ENCODE measurements at places on chromosomes 1 and 21. TPM values are rescaled to one million over a fixed set of nuclear protein-coding genes. Genes with fewer than 3 reads are reported as not detected.

- DNase-seq = no peak
These were observed 34.8 kb upstream of the HOOK1 start for GRCh38 chr1:59779949-59780348.

- no peak for DNase-seq
These were observed 197.5 kb upstream of the PTBP2 start for GRCh38 chr1:96524100-96524499.

- no peak for DNase-seq
These were observed 24.6 kb upstream of the RAP1GAP start for GRCh38 chr1:21693732-21694131.

DNA sequence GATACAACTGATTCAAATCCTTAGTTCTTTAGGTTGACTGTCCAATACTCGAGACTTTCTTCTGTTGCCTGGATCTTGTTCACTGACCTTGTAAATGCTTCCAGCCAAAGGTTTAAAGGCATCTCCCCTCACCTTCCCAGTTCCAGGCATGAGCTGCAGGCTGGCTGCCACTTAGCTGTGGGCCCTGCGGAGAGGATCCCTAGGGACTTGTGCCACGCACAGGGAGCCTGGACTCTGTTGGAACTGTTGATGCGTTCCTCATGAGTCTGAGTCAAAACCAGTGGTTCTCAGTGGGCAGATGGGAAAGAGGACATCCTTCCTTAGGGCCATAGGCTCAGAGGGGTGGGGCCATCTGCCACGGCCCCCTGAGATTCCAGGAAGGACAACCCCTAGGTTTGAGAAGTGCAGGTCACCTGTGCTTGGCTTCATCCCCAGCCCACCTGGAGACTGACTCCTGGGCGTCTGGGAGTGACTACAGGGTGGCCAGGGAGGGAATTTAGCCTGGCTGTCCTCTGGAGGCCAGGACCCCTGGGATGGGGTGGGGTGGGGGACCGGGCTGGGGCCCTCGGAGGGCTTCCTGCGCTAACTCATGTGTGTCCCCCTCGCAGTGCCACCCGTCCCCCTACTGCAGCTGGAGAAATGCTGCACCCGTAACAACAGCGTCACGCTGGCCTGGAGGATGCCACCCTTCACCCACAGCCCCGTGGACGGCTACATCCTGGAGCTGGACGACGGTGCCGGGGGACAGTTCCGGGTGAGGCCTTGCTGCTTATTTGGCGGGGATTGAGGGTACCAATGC is 37.6 kb upstream of the GNPAT start:
- no peak for DNase-seq

- no peak for DNase-seq
These were observed 1.3 kb upstream of the ZNF436 start for GRCh38 chr1:23370709-23371584.

DNA sequence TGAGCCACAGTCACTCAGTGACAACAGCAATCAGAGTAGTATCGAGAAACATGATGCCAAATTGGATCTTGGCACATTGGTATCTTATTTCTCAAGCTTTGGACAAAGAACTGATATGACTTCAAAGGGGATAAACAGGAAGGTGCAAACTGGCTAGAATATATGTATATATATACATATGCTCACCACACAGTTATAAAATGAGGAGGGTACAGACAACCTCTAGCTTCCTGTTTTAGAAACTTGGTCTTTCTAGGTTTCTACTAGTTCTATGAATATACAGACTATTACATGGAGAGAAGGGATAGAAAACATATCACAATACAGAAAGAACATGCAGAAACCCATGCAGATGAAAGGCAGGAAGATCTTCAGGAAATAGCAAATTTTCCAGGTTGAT is 292.1 kb upstream of the SNX7 start:
- no peak for DNase-seq

GRCh38 chr1:69570356-69570755 is 2.6 kb downstream of the LRRC7 start:
- DNase-seq = no peak

GRCh38 chr1:1622010-1622787 is 6.9 kb downstream of the MIB2 start:
- DNase-seq = peak; percentile 47

GRCh38 chr1:206808615-206809014 is 36.3 kb upstream of the IL10 start:
- no peak for DNase-seq

GRCh38 chr21:39441502-39442475 is 3.8 kb downstream of the LCA5L start:
- DNase-seq = no peak

- DNase-seq = no peak
These were observed 602 bp downstream of the SH3BGRL3 start for GRCh38 chr1:26280333-26281042.

DNA sequence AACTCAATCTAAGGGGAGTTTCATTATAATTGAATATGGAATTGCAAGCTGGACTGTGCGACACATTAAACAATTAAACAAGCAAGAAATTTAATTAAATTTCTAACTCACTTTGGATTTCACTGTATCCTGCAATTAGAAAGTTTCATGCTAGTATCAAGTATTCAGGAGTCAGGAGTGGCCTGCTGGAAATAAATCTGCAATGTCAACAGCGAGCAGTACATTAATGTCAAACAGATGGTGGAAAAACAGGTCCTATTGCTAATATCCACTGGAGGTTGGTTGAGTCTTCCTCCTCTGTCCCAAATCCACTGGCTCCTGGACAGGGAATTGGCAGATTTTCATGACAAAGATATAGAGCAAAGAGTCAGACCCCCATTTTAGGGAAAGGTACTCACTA is 237.1 kb downstream of the VAV3 start:
- no peak for DNase-seq

- no peak for DNase-seq
These were observed 44.5 kb upstream of the TRIM45 start for GRCh38 chr1:117166076-117166475.

GRCh38 chr1:14529475-14529874 is 69.0 kb upstream of the KAZN start:
- DNase-seq = no peak

GRIK1 gene
- not detected for polyA plus RNA-seq

SERPINC1 gene
- 0.18 TPM for polyA plus RNA-seq

PLXNA2 gene
- 7.3 TPM for polyA plus RNA-seq

ATP6V1G3 gene
- polyA plus RNA-seq = not detected

GABRD gene
- 0.48 TPM for polyA plus RNA-seq

SIK1 gene
- polyA plus RNA-seq = 7.7 TPM

VPS72 gene
- 37.3 TPM for polyA plus RNA-seq

CYP4A22 gene
- not detected for polyA plus RNA-seq

SYCP1 gene
- not detected for polyA plus RNA-seq

LRIG2 gene
- 4.3 TPM for polyA plus RNA-seq
